Heart right ventricle (tissue), 16 donors: ENCODE measurements at places on chromosomes 12 and 14. TPM values are rescaled to one million over a fixed set of nuclear protein-coding genes. Genes with fewer than 3 reads are reported as not detected.
A peak's percentile ranks its signal among the peaks of the same experiment; 100 is the strongest.

Gene PCNX4
- 25.4 TPM for polyA plus RNA-seq

Gene SERPINA1
- 8.7 TPM for polyA plus RNA-seq

Gene TMEM253
- polyA plus RNA-seq, result 0.30 TPM

Gene ASCL1
- polyA plus RNA-seq, result not detected

Gene LHX5
- polyA plus RNA-seq, result not detected

Gene NFE2
- 0.28 TPM for polyA plus RNA-seq

Gene TMTC3
- 2.7 TPM for polyA plus RNA-seq

Gene NTN4
- polyA plus RNA-seq, result 27.7 TPM

Gene HAL
- 0.07 TPM for polyA plus RNA-seq

Gene BCAT1
- polyA plus RNA-seq, result 0.95 TPM

Gene FGD6
- 1.2 TPM for polyA plus RNA-seq

Gene PPFIA2
- polyA plus RNA-seq, result 0.15 TPM

Gene SERPINA3
- polyA plus RNA-seq, result 408 TPM

DNA sequence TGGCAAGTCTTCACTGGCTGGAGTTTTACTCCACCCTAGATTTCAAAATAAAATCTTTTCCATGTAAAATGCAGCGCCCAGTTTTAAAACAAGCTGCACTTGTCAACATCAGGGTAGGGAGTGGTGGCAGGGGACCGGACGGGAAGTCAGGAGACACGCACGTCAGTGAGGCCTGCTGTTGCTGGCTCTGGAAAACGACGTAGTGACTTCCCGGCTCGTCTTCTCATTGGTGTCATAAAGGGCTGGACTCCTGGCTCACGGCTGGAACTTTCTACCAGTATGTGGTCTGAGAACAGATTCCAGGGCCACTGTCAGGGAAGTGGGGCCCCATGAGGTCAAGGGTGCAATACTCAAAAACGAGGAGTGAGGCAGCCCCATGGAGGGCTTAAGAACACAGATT lies 64.2 kb upstream of the FOXN3 start:
- peak; percentile 42 for DNase-seq

DNA sequence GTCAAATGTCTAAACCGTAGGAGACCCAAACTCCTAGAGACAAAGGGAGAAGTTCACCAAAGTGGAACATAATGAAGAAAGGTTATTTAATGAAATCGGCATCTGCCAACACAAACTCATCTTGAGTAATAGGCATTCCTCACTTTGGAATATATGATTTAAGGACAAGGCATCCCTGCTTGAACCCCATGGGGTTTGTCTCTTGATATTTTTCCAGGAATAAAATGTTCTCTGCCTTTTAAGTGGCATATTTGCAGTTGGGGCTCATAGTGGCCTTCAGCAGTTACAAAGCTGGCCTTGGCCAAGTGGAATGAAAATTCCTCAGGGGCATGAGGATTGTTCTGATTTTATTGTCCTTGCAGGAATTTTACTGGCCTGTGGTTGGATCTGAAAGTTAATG lies 7.1 kb downstream of the POP5 start:
- no peak for DNase-seq

- DNase-seq, result no peak
Measured at GRCh38 chr12:64522316-64522715, 70.4 kb downstream of the TBK1 start.

GRCh38 chr12:117874842-117875434 lies 93.9 kb downstream of the KSR2 start:
- peak; percentile 60 for DNase-seq

DNA sequence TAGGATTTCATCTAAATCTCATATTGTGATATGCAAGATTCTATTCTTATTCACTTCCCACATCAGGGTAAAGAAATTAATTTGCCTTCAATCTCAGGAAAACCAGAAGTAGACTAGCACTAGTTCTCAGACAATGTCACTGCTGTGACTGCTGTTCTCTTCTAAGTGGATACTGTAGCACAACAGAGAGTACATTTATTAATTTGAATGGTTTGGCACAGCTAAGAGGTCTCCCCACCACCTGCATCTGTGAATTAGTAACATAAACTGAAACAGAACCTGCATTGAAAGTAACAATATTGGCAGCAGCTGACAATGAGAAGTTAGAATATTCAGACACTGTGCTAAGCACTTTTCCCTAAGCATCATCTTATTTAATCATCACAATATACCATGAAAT lies 253.1 kb downstream of the PDZRN4 start:
- no peak for DNase-seq

GRCh38 chr12:2185751-2186341 lies 133.1 kb downstream of the CACNA1C start:
- DNase-seq, result no peak

GRCh38 chr12:131923260-131923659 lies 5.8 kb upstream of the PUS1 start:
- DNase-seq, result no peak

GRCh38 chr14:69242311-69243224 lies 17.4 kb upstream of the GALNT16 start:
- DNase-seq, result peak; percentile 72

DNA sequence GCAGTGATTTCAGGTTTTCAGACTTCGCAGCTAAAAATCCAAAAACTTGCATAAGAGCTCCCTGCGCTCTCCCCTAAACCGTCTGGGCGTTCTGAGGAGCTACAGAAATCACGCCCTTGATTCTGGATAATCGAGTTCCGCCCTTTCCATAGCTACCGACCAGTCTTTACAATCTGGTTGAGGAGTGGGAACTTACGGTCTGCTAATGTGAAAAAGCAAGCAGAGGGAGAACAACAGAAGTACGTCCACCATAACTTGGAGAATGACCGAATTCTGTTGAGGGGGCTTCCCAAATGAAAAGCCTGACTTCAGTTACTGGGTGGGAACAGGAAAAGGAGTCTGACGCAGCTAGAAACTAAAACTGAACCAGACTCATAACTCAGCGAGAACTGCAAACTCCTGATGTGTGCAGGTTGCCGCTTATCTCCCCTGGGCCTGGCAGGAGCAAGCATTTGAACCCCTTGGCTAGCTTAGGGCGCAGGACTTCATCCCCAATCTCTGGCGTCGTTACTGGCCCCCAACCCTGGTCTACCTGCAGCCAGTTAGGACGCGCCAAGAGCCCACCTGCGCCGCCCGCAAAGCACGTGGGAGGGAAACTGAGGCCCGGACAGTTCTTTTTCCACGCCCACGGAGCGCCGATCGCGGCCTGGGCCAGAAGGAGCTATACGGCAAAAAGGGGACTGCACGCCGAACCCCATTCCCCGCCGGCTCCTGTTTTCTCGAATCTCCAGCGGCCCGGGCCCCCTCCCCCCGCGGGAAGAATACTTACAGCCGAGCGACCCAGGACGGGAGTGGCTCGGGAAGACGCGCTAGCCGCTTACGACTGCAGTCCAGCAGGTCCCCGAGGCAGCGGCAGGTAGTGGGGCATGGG lies 838 bp downstream of the LRIG3 start:
- no peak for DNase-seq

- DNase-seq, result no peak
Measured at GRCh38 chr12:13843841-13844240, 137.6 kb downstream of the GRIN2B start.

- no peak for DNase-seq
Measured at GRCh38 chr14:88194531-88194930, 128.5 kb downstream of the KCNK10 start.

- DNase-seq, result no peak
Measured at GRCh38 chr14:23299211-23299957, 3.3 kb downstream of the PPP1R3E start.

DNA sequence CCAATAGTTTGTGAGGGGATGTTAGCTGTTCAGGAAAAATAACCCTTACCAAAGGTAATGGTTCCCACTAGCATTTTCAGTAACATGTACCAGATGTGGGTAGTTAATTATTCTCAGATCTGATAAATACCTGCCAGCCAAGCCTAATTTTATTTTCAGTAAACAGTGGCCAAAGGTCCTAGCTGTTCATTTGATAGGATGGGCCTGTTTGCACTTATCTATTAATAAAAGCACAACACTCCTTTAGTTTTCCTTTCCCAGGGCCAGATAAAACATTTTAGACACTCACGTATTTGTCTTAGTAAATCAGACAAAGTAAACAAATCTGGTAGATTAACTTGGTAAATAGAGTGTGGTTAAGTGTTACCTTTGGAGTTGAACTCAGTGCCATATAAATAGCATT lies 345.1 kb downstream of the RAD51B start:
- no peak for DNase-seq

DNA sequence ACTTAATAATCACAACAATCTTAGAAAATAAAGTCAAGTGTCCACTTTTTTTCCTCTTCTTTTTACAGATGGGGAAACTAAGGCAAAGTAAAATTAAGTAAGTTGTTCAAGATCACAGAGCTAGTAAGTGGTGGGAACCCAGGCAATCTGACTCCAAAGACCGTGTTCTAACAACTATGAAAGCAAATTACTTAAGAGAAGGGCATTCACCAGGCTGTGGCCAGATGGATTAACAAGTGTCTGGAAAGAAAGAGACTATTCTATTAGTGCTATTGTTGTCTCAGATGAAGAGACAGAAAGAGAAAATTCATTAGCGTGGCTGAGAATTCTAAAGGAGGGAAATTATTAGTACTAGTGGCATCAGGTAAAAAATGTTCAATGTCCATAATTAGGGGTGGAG lies 48.5 kb downstream of the FGD6 start:
- no peak for DNase-seq

DNA sequence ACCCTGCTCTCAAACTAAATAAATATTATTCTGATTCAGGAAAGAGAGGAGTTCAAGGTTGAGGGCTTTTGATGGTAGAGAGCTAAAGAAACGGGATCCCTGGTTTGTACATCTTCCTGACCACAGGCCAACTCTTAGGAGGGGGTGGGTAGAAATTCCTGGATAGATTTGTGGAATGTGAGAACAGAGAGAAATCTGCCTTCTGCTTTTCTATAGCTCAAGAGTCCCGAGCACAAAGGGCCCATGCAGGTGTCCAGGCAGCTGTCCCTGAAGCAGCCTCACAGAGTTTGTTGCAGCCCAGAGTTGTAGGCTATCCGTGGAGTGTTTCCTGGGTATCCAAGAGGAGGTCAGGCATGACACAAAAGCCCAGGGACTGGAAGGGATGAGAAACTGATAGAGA lies 198.6 kb downstream of the BCAT1 start:
- no peak for DNase-seq

DNA sequence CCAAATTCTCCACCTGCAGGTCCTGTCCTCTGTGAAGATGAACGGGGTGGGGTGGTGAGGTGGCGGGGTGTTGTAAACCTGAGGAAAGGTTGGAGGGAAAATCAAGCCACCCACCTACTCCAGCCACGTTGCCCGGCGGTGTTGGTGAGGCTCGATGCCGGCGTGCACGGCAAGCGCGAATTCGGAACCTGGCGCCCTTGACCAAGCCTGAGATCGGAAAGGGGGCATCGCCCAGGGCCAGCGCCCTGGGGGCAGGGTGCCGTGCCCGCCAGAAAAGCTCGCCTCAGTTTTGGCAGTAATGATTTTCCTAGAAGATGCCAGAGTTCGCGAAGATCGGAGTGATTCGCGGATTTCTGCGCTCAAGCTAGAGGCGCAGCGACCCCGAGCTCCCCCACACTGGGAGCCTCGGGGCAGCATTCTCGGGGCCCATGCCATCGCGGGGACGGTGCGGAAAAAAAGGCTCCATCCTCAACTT lies 817 bp downstream of the STXBP6 start:
- DNase-seq, result no peak

DNA sequence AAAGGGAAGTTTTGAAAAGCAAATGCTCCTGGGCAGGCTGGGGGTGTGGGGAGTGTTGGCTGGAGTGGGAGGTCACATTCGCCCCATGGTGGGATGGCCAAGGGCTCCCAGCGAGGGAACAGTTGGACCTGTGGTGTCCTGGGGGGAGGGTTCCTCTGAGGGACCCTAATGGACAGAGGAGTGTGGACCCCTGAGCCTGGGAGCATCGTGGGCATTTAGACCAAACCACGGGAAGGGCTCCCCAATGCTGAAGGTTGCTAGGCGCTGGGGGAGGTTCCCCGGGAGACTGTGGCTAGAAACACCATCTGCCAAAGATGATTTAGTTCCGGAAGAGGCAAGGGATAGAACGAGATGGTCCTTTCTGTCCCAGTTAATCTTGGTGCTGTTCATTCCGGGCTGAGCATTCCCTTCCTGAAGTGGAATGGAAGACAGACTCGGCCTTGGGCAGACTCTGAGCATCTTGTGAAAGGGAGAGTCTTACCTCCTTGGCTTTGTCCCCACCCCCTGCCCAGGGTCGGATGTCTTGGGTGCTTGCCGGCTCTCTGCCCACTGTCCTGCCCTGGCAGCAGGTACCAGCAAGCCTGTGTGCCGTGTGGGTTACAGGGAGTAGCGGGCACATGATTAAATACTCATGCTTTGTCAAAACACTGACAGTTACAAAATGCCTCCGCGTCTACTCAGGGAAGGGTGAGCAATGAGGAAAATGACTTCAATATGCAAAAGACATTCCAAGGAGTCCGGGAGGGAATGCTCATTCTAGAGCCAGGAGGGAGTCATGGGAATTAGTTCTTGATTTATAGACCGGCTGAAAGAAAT lies 215.9 kb downstream of the CACNA1C start:
- no peak for DNase-seq

GRCh38 chr14:69694730-69695281 lies 72.1 kb upstream of the SRSF5 start:
- no peak for DNase-seq

GRCh38 chr14:104162495-104162894 lies 24.1 kb downstream of the KIF26A start:
- DNase-seq, result no peak

DNA sequence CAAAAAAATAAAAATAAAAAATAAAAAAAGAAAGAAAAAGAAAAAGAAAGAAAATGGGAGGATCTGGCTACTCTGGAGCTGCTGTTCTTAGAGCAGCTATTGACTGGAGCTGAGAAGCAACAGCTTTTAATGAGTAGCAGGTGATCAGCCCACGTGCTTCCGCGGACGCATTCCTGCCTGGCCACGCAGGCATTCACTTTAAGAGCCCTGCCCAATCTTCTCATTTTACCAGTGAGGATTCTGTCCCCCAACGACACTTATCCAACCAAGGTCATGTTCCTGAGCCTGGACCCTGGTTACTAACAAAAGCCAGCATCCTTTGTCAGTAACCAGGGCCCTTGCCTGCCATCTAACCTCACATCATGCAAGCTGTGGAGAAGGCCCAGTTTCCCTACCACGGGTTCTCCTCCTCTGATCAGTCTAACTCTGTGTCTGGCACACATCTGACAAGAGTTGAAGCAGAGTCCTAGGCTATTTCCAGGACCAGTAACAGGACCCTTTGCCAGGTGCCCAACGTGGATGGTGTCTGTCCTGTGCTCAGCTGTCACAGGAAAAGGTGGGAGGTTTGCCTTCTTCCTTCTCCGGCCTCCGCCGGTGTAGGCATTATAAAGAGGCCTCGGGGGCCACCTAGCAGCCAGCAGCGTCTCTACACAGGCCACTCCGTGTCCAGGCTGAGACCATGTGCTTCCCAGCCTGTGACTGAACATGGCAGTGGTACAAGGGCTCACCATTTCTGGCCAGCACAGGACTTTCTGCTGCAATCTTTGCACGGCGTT lies 60.9 kb upstream of the GPATCH2L start:
- peak; percentile 45 for DNase-seq

GRCh38 chr12:68349220-68349621 lies 17.1 kb upstream of the MDM1 start:
- no peak for DNase-seq

DNA sequence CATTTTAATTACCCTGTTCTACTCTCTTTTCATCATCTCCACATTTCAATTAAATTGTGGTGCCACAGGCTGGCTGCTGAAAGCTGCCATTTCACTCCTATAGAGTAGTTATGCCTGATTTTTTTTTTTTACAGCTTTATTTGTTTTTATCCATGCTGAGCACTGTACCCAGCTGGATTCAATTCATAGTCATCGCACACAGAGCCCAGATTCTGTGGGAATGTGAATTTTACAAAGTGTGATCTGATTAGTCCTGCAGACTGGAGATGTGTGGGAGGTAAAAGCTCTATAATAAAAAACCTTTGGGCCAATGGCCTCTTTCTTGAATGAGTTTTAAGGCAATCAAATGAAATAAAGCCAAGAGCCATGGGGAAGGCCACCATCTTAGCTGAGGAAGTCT lies 190.2 kb downstream of the ANO4 start:
- DNase-seq, result no peak
